ENCODE measurements at places on chromosomes 1 and 21.

DNA sequence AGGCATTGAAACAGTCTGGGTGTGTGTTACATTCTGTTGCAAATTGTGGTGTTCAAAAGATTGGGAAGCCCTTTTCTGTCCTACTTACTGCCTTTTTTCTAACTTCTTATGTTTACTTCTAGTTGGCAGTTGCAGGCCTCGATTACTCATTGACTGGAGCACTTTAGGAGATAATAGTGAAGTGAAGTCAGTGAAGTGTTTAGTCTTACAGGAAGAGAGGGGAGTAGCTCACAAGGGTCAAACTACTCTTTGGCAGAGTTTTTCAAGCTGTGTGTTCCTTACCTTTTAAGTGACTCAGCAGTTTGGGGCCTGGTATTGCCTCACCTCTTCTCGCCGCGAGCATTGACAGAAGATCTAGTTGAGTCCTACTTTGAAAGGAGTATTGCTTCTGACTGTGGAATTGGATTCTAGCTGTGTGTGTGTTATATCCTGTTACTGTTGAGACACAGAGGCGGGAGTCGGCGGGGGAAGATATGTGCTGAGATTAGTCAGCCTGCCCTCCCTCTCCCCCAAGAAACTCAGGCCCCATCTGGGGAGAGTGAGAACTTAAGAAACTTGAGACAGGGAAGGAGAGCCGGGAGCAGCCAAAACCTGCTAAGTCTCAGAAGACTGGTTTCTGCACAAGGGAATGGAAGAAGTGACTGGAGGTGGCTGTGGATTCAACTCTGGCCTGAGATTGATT is 19.3 kb downstream of the AHCYL1 start:
- DNase-seq, result peak; percentile 5

- no peak for DNase-seq
Measured at GRCh38 chr1:186218654-186219352, 156.2 kb downstream of the TPR start.

DNA sequence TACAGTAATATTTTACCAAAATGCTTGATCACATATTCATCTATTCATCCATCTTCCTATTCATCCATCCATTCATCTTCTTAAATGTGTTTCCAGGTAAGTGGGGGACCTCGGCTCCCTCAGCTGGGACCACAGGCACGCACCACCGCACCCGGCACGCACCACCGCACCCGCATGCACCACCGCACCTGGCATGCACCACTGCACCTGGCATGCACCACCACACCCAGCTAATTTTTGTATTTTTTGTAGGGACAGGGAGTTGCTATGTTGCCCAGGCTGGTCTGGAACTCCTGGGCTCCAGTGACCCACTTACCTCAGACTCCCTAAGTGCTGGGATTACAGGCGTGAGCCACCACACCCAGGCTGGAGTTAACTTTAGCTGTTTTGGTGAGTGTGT is 21.2 kb downstream of the ACTRT2 start:
- DNase-seq, result no peak

- no peak for DNase-seq
Measured at GRCh38 chr1:83761167-83762038, 237.5 kb downstream of the TTLL7 start.

DNA sequence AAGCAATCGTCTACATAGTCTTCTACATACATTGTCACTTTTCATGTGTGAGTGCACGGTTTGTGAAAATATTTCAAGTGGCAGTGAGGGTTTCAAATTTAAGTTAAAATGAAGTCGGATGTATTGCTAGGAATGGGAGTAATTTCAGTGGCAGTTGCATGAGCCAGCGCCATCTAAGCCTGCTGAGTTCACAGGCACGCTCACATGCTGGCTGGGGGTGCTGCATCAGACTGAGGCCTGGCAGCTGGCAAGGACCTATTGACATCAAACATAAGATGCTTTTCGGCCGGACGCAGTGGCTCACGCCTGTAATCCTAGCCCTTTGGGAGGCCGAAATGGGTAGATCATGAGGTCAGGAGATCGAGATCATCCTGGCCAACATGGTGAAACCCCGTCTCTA is 80.7 kb downstream of the UBE4B start:
- no peak for DNase-seq

- DNase-seq, result no peak
Measured at GRCh38 chr1:183419399-183419798, 1.2 kb upstream of the NMNAT2 start.

DNA sequence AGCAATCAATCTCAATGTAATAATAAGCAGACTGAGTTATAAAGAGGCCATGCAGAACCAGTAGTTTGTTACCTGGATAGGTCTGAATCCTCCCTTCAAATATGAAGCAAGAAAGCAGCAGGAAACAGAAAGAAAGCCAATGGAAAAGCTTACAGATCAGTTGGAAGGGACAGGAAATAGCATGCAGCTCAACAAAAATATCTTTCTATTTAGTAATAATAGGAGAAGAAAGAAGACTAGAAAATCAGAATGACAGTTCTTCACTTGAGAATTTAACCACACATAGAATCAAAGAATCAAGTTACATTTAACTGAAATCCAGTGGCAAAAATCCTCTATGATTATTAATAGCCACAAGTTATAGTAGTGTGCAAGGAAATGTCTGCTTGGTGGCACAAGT is 194.4 kb downstream of the EIF4G3 start:
- no peak for DNase-seq

- DNase-seq, result no peak
Measured at GRCh38 chr1:2594001-2594640, 7.5 kb downstream of the PRXL2B start.

DNA sequence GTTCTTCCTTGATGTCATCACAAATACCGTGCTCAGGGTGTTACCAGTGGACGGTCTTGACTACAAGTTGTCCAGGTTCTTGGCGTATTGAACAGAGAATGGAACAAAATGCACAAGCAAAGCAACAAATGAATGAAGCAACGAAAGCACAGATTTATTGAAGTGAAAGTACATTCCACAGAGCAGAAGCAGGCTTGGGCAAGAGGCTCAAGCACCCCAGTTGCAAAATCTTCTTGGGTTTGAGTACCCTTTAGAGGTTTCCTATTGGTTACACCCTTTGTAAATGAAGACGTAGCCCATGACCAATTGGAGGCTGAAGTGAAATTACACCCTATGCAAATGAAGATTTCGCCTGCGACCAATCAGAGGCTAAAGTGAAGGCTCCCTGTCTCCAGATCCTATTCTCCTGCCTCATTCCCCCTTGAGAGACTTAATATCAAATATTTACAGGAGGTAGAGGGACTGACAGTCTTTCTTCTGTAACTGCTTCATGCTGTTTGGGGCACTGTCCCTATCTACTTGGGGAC is 38.3 kb downstream of the YY1AP1 start:
- peak; percentile 56 for DNase-seq

- DNase-seq, result no peak
Measured at GRCh38 chr1:3689138-3689750, 36.9 kb downstream of the TP73 start.

- no peak for DNase-seq
Measured at GRCh38 chr1:21541835-21542234, 32.6 kb downstream of the ALPL start.

GRCh38 chr1:23577056-23578004 is 18.0 kb upstream of the ID3 start:
- no peak for DNase-seq

GRCh38 chr1:40620586-40621210 is 44.8 kb downstream of the RIMS3 start:
- DNase-seq, result no peak

DNA sequence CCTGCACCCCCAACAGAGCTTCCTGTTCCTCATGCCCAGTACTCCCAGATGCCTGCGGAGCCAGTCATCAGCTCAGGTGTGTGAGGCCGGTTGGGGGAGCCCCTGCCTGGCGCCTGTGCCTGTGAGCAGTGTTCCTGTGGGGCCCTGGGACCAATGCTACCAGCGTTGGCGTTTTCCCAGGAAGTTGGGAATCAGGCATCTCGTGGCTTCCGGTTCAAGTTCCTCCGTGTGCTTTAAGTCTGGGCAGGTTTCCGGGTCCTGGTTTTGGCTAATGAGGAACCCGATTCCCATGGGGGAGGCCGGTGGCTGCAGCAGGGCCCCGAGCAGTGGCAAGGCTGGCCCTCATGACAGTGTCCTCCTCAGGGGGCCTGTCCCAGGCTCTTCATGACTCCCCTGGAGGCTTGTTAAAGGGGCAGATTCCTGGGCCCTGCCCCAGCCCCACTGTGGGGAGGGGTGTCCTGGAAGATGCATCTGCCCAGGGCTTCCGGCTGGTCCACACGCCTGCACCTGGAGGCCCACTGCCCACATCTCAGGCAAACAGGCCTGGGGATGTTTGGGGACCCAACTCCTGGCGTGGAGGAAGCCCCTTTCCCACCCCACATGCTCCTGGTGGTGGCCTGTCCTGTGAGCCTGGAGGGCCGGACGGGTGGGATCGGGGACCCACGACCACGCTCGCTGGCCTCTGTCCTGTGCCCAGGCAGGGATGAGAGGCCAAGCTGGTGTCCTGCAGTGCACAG is 26.2 kb downstream of the TP73 start:
- no peak for DNase-seq

- DNase-seq, result no peak
Measured at GRCh38 chr21:31460980-31461379, 116.9 kb upstream of the TIAM1 start.

- peak; percentile 84 for DNase-seq
Measured at GRCh38 chr1:183953031-183953430, 84.5 kb downstream of the COLGALT2 start.

DNA sequence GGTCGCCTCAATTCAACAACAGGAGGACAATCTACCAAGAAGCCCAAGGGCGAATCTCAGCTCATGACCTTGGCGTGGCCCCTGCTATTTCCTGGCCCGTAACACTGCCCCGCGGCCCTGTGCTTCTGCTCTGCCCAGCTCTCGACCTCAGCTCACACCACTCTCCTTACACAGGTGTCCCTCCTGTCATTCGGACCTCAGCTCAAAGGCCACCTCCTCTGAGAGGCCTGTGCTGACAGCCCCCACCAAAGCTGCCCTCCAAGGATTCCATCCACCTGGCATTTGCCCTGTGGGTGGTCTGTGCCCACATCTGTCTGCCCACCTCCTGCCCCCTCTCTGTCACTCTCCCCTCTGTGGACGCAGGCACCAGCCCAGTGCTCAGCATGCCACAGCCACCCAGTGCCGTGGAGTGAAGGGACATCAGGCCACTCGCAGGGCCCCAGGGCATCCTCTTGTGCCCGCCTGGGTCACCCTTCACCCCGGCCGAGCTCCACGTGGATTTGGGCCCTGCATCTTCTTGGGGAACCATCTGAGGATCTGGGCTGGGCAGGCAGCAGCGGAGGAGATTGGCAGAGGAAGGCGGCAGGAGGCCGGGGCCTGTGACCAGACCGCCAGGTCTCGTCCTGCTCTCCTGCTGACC is 70.3 kb downstream of the DHRS3 start:
- DNase-seq, result no peak

DNA sequence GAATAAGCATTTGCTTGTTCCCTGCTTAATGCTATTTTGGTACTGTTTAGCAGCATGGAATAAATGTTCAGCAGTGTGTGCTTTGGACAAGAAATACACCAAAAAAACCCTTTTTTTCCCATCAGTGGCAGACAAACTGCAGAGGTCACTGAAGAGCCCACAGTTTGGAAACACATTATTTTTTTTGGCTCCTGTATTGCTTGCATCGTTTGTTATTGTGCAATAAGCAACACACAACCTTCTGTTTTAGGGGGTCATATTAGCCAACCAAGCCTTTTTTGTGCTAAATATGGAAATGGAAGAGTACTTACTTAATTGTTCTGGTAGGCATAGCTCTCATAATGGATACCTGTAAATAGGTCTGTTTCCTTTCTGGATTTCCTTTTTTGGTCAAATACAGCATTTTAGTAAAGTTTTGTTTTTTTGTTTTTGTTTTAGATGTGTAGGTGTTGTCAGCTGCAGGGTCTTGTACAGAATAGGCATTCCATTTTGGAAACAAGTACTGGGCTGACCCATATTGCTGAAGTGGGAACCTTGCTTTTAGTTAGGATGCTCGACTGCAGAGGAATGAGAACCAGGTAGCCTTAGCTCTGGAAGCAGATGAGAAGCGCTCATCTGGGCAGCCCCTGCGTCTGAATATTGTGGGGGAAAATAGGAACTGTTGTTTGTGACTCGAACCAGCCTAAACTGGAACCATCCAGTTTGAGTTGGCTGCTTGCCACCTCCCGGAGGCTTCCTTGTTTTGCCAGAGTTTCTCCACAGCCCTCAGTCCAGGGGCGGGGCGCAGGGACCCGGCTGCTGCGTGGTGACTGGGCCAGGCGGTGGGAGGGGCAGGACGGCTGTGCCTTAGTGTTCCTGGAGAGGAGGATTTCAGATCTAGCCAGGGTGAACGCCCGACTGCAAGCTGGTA is 38.4 kb downstream of the SPEN start:
- peak; percentile 74 for DNase-seq

GRCh38 chr1:25896266-25896665 is 10.0 kb downstream of the STMN1 start:
- no peak for DNase-seq

DNA sequence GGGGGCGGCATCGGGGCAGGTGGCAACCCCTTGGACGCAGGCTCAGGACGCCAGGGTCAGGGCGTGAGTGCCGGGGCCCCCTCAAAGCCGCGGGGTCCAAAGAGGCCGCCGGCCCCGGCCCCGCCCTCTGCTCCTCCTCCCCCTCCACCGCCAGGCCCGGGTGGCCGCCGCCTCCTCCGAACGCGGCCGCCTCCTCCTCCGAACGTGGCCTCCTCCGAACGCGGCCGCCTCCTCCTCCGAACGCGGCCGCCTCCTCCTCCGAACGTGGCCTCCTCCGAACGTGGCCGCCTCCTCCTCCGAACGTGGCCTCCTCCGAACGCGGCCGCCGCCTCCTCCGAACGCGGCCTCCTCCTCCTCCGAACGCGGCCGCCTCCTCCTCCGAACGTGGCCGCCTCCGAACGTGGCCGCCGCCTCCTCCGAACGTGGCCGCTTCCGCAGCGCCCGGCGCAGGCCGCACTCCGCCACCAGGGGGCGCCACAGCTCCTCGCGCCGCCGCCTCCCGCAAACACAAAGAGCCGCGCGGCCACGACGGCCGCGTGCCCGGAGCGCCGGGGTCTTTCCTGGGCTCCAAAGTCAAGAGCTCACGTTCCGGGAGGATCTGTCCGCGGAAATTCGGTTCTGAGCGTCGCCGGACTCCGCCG is 19.3 kb upstream of the SAMD11 start:
- peak; percentile 75 for DNase-seq

DNA sequence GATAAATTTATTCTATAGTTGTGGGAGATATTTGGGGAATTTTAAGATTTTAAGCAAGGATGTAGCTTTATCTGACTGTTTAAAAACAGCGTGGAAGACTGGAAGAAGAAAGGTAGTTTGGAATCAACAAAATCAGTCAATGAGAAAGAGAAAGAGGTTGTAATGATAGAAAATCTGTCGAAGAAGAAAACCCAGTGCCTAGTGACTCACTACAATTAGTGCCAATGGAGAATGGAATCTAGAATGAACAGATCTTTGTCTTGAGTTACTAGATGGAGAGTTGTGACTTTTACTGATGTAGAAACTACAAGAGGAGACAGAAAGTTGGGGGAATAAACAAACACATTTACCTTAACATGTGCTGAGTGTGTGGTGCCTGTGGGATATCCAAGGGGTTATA is 577.8 kb upstream of the NR5A2 start:
- DNase-seq, result no peak
